ENCODE measurements at places on chromosomes 4 and X.

DNA sequence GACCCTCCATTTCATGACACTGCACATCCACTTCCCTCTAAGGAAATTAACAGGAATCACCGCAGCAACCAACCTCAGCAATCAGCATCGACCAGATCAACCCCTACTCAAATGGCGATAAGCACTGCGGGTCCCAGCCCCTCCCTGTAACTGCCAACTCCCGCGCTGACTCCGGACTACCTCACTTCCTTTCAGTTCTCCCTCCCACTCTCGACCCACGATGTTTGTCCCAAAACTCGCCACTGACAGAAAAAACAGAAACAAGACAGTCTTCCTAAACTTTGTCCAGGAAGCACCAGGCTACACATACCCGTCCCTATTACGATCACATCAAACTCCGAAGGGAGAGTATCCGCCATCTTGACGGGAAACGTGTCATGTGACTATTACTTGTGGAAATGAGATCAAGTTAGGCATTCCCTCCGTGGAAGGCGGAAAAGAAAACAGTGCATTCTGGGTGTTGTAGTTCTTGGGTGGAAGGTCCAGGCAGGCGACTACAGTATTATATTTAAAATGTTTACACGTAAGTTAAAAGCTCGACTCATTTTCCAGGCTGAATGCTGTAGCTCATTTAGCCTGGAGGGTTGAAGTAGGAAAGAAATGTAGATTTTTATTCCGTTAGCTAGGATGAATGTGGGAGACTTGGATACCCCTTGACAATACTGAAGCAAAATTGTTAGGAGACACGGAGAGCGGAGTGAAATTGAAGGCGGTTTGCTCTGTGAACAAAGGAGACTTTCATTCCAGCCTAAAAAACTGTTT, at the start of gene CHM:
CHM (minus strand) TSS at position 385 of the 762 bp plus-strand sequence; CDS start at position 359, 26 bp downstream.
- peak; percentile 50 for DNase-seq

GRCh38 chrX:56615282-56615681, 51.9 kb downstream of the UBQLN2 start:
- no peak for DNase-seq

DNA sequence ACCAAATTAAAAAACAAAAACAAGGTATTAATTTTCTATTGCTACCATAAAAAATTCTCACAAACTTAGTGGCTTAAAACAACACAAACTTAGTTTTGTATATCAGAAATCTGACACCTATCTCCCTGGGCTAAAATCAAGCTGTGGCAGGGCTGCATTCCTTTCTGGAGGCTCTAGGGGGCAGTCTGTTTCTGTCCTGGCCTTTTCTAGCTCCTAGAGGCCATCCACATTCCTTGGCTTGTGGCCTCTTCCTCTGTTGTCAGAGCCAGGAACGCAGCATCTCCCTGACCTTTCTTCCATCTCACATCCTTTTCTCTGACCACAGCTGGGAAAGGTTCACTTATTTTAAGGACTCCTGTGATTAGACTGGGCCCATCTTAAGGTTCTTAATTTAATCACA, 38.9 kb upstream of the TLR2 start:
- DNase-seq, result no peak

- no peak for DNase-seq
Measured at GRCh38 chrX:29241809-29242208, 654.6 kb downstream of the IL1RAPL1 start.

DNA sequence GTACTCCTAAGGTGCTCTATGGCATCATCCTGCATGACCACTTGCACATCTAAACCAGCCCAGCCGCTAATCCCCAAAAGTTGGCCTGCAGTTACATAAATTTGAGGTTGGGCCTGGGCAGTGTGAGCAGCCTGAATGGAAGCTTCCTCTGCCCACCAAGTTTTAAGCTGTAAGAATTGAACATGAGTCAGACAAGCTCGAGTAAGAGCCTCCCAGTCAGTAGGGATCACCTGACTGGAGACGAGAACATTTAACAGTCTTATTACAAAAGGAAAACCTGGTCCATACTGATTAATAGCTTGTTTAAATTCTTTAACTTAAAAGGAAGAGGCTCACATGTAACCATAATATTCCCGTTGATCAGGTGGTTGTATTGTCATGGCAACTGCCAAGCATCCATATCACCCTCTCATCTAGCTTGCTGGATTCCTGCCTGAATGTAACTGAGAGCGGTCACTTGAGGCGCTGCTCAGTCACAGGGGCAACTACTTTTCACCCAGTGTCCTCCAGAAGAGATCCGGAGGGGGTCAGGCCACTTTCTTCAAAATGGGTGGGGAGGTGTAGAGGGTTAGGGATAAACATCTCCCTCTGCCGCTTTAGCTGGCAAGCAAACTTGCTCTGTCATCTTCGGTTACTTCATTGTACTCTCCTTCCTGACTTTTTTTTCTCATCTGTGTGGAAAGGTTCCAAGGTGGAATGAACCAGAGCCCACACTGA, 56.6 kb upstream of the WDR1 start:
- DNase-seq, result peak; percentile 26

- DNase-seq, result no peak
Measured at GRCh38 chr4:91298156-91298700, 1005.5 kb upstream of the GRID2 start.

- DNase-seq, result no peak
Measured at GRCh38 chrX:75522565-75523431, at the start of gene ZDHHC15. TSS of gene ZDHHC15 (minus strand) at chrX:75523037. CDS start at chrX:75523024, 13 bp downstream.

Measured in pulmonary artery endothelial cell (primary cell).